ENCODE measurements at places on chromosomes 16 and 17.

- no peak for DNase-seq
These were observed 628 bp downstream of the GABARAPL2 start for GRCh38 chr16:75566758-75567255.

DNA sequence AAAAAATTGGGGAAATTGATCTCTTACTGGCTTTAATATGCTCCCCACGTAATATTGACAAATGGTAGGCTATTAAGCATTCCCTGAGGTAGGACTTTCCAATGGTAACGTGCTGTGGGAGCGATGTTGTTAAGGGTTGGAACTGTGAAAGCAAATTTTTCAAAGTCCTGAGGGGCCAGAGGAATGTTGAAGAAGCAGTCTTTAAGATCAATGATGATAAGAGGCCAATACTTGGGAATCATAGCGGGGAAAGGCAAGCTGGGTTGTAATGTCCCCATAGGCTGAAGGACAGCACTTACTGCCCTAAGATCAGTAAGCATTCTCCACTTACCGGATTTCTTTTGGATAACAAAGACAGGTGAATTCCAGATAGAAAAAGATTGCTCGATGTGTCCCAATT, 69.6 kb upstream of the ARL4D start:
- DNase-seq = no peak

- no peak for DNase-seq
These were observed 214.2 kb upstream of the MON1B start for GRCh38 chr16:76976756-76977155.

DNA sequence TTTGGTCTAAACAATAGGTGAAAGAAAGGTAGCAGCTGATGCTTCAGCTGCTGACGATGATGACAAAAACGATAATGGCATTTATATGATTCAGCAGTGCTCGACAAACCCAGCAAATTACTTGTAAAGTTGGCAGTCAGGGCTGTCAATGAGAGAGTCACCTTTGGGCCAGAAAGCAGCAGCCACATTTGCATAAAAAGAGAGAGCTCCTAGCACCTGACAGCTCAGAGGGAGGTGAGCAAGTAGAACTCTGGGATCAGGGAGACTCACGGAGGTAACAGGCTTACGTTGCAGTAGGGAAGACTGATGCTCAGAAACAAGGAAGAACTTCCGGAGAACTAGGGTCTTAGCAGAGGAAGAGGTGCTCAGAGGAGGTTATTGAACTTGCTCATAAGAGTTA, 291.9 kb upstream of the ZFHX3 start:
- no peak for DNase-seq

DNA sequence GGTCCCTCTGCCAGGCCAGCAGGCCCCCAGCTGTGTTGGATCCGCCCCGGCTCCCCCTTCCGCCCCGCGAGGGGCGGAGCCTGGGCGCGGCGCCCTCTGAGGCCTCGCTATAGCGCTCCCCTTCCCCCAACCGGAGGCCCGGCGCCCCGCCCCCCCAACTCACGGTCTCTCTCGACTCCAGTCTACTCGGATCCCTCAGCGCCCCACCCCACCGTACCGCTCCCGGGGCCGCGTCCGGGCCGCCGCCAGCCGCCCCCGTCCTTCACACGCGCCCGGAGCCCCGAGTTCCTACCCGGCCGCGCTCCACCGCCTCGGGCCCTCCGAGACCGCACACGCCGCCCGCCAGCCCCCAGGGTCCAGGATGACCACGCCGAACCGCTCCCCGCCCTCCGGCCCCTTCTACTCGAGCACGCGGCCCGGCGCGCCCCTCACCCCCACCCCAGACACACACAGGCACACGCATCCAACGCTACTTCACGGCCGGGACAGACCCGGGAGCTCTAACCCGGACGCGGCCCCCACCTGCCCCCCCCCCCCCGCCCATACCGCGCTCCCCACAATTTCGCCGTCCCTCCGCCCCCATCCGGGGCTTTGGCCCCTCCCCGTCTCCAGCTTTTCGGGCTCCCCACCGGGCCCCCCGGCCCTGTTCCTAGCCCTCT, 1.4 kb downstream of the PHF23 start:
- no peak for DNase-seq

DNA sequence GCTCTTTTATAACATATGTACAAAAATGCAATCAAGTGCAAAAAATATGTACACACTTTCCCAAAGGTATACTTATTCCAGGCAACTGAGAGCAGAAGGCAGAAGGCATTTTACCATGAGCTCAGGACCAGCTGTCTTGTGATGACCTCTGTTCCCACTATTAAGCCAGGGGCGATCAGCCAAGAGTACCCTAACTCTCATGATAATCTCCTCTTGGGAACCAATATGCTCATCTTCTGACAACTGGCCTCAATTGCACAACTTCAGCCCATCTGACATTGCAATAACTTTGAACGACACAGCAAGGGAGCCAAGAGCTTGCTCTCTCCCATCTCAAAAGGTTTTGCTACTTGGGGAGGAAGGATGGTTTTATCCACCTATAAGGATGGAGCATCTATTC, 471.9 kb downstream of the HS3ST3B1 start:
- DNase-seq = no peak

All from esophagus squamous epithelium (tissue), 5 donors.